Kidney (tissue), 22 donors: ENCODE measurements at places on chromosomes 12 and 14. TPM values are rescaled to one million over a fixed set of nuclear protein-coding genes. Genes with fewer than 3 reads are reported as not detected.

The RPGRIP1 gene
- total RNA-seq, result 0.47 TPM

The TNS2 gene
- 179 TPM for total RNA-seq

The GPD1 gene
- 15.1 TPM for total RNA-seq

The CORO1C gene
- 104 TPM for total RNA-seq

The CSRP2 gene
- 40.8 TPM for total RNA-seq

The DPY19L2 gene
- 24.5 TPM for total RNA-seq

The INHBE gene
- total RNA-seq, result 0.19 TPM

The NRXN3 gene
- 2.4 TPM for total RNA-seq

DNA sequence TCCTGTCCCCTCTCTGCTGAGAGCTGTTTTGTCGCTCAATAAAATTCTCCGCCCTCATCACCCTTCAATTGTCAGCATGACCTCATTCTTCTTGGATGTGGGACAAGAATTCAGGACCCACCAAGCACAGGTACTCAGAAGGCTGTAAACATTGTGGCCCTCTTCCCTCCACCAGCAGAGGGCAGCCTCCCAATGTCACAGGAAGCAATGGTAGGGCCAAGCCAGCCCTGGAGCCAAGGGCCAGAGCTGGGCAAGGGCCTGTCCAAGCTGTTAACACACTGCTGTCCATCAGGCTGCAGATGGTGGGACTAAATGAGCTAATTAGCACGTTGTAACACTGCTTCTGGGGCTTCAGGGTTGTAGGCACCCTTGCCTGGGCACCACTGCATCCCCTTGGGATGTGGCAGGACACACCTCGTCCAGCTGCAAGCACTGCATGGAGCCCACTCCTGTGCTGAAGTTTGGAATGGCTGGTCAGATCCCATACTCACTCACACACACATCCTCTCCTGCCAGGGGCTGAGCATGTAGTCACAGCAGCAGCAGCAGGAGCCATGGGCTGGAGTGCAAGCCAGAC lies 62.7 kb upstream of the HECTD1 start:
- DNase-seq, result no peak

DNA sequence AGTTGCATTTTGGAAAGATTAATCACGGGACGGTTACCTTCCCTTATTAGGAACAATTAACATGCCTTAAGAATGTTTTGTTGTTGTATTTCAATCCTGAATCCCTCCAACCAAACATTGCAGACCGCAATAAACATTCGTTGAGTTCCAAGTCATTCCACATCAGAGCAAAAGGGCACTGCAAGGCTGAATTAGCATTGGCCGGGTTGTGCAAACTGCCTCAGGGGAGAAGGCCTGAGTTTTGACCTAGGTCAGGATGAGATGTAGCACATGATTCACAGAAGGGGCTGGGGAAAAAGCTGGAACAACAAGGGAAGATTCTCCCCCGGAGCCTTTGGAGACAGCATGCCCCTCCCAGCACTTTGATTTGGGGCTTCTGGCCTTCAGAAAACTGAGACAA lies 82.1 kb upstream of the BDKRB2 start:
- no peak for DNase-seq

- no peak for DNase-seq
Measured at GRCh38 chr12:128007250-128007649, 259.7 kb upstream of the TMEM132C start.

DNA sequence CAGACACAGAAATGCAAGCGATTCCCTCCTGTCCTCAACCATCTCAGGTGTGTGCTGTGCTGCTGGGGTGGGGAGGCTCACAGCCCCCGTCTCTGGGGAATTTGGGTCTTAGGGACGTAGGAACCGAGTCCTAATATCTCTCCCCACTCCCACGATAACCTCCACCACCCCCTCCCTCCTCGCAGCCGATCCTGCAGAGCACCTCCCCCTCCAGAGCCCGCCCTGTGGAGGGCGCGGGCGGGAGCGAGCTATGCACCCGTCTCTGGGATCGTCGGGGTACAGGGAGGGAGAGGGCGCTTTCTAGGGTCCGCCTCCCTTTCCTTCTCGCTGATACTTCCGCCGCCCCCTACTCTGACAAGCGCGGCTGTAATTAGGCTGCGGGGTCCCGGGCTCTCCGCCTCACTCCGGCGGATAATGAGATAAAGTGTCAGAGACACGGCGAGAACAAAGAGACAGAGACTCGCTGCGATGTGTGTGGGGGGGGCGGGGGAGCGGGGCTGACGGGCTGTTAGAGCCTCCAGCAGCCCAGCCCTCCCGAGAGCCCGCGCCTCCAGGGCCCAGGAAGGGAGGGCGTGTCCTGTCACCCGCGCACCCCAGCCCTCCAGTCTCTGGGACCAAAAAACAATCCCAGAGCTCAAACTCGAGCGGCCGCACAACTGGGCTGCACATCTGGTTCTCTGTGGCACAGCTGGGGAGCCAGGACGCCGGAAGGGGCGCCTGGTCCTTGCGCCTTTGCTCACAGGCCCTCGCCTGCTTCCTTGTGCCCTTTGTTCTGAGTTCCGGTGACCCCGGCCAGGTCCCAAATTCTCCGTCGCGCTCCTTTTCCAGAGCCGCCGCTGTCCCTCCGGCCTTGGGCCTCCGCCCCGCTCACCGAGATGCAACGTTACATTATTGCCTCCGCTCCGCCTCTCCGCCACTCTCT lies 8.7 kb downstream of the SHMT2 start:
- DNase-seq, result no peak

DNA sequence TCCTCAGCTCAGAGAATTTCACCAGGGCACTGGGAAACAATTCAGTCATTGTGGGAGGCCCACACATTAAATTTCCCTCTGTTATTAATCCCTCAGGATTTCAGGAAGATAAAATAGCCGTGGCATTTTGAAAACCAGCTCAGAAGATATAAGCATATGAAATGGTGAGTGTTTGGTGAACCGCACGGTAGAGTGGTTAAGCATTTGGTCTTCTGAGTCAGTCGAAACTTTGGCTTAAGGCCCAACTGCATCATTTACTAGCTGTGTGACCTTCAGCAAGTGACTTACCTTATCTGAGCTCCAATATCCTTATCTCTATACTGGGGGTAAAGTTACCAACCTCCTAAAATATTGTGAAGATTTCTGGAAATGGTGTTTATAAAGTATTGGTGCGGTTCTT lies 5.2 kb upstream of the VRK1 start:
- no peak for DNase-seq

- no peak for DNase-seq
Measured at GRCh38 chr12:22206111-22206728, 128.3 kb downstream of the ST8SIA1 start.

- no peak for DNase-seq
Measured at GRCh38 chr12:46264057-46264456, 4.8 kb downstream of the SLC38A1 start.

DNA sequence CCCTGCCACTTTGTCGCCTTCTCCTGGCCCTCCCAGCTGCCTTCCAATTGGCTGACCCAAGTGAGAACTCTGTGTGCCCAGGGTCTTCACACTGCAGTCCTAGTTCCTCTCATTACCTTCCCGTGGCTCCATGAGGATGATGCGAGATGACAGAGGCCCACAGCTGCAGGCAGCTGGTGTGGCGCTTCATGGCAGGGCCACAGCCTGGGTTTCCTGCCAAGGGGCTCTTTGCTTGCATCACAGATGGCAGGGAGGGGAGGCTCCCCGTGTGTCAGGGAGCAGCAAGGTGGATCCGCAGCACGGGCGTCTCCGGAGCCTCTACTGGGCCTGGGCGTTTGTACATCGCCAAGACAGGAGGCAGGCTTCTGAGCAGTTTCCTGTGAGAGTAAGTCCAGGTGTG lies 28.9 kb downstream of the DEGS2 start:
- no peak for DNase-seq

DNA sequence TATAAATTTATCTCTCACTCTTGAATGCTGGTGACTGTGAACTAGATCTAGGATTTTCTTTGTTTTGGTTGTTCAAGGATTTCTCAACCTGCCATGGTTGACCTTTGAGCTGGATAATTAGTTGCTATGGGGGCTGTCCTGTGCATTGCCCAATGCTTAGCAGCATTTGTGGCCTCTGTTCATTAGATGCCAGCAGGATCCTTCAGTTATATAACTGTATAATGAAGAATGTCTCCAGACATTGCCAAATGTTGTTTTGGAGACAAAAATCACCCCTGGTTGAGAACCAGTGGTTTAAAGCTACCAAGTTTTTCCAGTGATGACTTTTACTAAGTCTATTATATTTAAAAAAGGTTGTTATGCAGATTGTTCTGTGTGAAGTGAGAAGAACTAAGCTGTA lies 147.9 kb upstream of the STXBP6 start:
- no peak for DNase-seq

DNA sequence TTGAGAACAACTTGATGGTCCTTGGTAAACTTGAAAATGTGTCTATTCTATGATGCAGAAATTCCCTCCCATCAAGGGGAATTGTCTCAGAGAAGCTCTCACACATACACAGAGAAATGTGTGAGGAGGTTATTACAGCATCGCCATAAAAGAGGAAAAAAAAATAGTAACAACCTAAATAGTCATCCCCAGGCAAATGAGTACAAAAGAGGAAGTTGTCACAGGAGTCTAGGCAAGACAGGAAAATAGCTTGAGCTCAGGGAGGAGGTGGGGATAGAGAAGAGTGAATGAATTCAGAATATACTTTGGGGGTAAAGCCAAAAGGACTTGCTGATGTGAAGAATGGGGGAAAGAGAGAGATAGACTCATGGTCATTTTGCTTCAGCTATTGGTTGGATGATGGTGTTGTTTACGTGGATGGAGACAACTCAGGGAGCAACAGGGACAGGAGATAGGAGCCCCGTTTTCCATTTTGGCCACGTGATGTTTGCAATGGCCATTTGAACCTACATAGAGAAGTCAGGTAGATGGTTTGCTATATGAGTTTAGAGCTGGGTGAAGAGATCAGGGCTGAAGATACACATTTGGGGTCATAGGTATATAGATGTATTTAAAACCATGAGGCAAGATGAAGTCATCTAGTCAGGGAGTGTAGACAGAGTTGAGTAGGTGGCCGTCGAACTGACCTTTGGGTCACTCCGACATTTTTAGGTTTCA lies 20.3 kb downstream of the LRRC74A start:
- DNase-seq, result no peak

DNA sequence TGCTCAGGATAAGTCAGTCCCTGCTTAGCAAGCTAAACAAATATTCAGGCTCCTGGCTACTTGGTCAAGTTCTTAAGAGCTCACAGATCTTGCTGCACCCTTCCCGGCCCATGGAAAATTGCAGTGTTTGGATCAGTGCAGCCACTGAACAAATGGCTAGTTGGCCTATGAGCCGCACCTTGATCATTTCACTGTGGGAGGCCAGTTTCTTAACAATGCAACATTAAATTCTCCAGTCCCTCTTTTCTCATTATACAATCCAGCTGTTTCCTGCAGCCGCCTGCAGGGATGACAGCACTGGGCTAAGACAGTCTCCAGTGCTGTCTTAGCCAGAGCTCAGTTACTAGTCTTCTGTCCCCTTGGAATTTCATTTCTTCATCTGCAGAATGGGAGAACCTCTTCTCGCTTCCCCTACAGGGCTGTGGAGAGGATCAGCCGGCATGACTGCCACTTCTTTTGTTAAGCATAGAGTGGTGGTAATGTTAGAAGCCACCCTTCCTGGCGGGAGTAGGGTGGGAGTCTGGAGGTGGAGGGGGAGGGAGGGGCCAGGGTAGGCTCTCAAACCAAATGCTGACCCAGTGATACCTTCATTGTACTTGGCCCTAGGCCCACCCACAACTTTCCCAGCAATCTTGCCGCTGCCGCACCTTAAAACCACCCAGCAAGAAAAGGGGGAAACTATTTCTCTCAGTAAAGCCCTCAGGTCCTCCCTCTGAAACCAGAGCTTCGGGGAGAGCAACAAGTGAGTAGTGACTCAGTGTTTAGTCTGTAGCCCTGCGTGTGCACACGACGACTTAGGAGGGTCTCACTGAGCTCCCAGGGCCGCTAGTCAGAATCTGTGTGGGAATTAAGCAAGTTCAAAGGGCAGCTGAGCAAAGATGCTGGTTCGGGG lies 145.7 kb downstream of the NUAK1 start:
- DNase-seq, result peak; percentile 66

GRCh38 chr12:112325622-112326207 lies 56.5 kb downstream of the HECTD4 start:
- DNase-seq, result no peak

DNA sequence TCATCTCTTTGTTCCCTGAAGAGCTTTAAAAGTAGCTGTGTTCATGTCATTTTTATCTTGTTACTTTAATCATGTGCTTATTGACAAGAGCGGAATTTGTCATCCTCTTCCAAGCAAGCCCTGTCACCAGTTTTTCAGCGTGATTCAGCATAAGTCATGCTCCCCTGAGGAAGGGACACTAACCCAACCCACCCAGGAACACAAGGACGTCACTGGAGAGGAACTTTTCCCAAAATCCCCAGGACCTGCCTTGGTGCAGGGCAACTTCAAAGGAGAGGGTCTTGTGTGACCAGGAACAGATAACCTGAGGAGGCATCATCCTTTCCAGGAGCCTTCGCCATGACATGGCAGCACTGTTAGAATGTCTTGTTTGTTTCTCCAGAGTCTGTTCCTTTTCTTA lies 107.1 kb upstream of the DIO3 start:
- DNase-seq, result no peak

DNA sequence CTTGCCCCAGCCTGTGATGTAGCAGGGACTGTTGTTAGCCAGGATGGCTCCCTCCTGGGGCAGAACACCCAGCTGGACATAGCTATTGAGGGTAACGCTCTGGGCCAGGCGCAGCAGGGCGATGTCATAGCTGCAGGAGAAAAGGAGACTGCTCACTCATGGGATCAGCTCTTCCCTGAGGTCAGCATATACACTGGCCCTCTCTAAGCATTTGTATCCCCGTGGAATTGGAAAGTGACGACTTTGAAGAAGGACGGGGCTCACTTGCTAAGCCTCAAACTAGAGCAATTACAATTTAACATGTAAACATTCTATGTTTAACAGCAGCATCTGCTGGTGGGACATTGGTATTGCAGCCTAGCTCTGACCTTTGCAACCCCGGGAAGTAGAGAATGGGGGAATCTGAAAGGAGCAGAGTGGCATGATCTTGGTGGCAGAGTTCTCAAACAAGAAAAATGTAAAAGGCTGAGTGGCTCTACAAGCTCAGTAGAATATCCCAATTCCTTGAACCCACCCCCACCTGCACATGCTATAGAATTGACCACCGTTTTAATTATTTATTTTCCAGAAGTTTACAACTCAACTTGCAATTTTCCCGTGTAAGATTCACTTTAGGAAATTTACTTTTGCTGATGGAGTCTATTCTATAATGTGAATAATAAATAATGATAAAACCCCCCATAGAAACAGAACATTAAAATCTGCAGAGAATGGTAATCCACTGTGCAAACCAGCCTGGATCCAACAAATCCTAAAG lies 5.0 kb downstream of the CELA1 start:
- DNase-seq, result peak; percentile 87

DNA sequence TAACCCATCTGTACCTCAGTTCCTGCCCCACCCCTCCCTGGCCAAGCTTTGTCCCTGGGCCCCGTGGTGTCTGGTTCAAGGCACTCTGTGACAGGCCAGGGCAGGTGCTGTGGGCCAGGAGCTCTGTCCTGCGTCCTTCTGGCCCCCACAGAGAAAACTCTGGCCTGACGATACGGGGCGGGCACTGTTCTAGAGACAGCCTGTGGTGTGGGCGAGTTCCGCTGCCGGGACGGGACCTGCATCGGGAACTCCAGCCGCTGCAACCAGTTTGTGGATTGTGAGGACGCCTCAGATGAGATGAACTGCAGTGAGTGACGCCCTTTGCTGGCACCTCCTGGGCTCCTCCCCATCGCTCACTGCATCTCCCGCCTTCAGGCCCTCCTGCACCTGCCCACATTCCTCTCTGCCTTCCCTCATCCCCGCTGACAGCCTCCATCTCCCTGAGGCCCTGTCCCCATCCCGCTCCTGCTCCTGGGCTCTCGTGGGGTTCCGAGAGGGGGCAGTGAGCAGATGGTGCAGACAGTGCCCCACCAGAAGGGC lies 22.8 kb upstream of the NXPH4 start:
- DNase-seq, result no peak
